Fibroblast of lung (primary cell): ENCODE measurements at places on chromosomes 4 and X. TPM values are rescaled to one million over a fixed set of nuclear protein-coding genes. Genes with fewer than 3 reads are reported as not detected.

DNA sequence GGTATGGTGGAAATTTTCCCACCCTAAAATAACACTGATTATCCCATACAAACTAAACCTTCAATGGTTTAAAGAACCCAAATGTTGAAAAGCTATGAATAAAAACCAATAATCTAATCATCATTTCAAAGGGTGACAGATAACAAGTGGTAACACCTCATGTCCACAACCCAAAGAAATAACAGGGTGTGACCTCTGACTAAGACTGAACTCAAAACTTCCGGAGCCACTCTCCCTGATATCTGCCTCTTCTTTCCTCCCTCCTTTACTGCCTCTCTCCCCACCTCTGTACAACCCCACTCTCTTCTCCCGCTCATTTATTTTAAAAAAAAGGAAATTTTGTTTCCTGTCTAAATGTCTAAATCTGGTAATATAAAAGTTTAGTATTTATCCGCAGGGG is 11.5 kb downstream of the FBXW7 start:
- H3K4me3 ChIP-seq, result no peak overlapping the region
- no peak overlapping the region for H3K27ac ChIP-seq
- DNase-seq, result no peak

- no peak overlapping the region for H3K27ac ChIP-seq
- H3K4me3 ChIP-seq, result no peak overlapping the region
- DNase-seq, result peak; percentile 58
- no peaks in the 10 kb centered on the region for H3K36me3 ChIP-seq
Measured at GRCh38 chr4:128819082-128819742, 9.7 kb downstream of the JADE1 start.

The FRAS1 gene
- 0.30 and 0.76 TPM in 2 replicates for polyA plus RNA-seq

The SHROOM2 gene
- 0.97 and 6.3 TPM in 2 replicates for polyA plus RNA-seq

- no peak overlapping the region for H3K27ac ChIP-seq
- no peaks in the 10 kb centered on the region for H3K36me3 ChIP-seq
- no peak for DNase-seq
- H3K4me1 ChIP-seq, result no peaks in the 10 kb centered on the region
- no peaks in the 10 kb centered on the region for H3K27me3 ChIP-seq
- H3K4me3 ChIP-seq, result no peak overlapping the region
Measured at GRCh38 chrX:110512341-110512740, 153.7 kb downstream of the RTL9 start.

DNA sequence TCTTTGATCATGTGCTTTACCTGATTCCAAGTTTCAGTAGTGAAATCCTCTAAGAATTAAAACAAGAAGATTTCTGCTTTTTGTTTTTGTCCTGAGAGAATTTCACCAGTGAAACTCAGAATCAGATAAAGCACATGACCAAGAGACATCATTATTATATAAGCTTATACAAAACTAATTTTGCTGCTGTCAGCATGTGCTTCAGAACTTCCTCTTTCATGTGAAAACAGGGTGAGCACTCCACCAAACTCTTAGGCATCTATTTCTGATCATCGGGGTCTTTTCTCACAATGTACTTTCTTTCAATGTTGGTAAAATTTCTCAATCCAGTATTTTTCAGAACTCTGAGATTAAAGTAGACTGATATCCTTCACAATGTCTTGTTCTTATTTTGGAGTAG is 152.1 kb downstream of the SLC39A8 start:
- H3K27ac ChIP-seq, result no peak overlapping the region
- no peaks in the 10 kb centered on the region for H3K36me3 ChIP-seq
- no peaks in the 10 kb centered on the region for H3K27me3 ChIP-seq
- no peaks in the 10 kb centered on the region for H3K4me1 ChIP-seq
- no peak for DNase-seq
- H3K4me3 ChIP-seq, result no peak overlapping the region

The PLAC1 gene
- polyA plus RNA-seq, result 0.22 and 0.26 TPM in 2 replicates

The SSX4 gene
- polyA plus RNA-seq, result not detected in 2 replicates

The SSX1 gene
- polyA plus RNA-seq, result not detected in 2 replicates

GRCh38 chr4:57042711-57043169 is 64.0 kb downstream of the POLR2B start:
- peak overlapping the region; percentile 53 for H3K27ac ChIP-seq
- H3K27me3 ChIP-seq, result no peaks in the 10 kb centered on the region
- H3K4me3 ChIP-seq, result no peak overlapping the region
- no peaks in the 10 kb centered on the region for H3K36me3 ChIP-seq
- H3K4me1 ChIP-seq, result peaks cover 19% of the 10 kb centered on the region

GRCh38 chrX:47633689-47634590 is 4.2 kb upstream of the CFP start:
- no peaks in the 10 kb centered on the region for H3K4me1 ChIP-seq
- peak; percentile 40 for DNase-seq
- H3K36me3 ChIP-seq, result peaks cover 6% of the 10 kb centered on the region
- H3K27ac ChIP-seq, result no peak overlapping the region
- H3K27me3 ChIP-seq, result no peaks in the 10 kb centered on the region
- no peak overlapping the region for H3K4me3 ChIP-seq

DNA sequence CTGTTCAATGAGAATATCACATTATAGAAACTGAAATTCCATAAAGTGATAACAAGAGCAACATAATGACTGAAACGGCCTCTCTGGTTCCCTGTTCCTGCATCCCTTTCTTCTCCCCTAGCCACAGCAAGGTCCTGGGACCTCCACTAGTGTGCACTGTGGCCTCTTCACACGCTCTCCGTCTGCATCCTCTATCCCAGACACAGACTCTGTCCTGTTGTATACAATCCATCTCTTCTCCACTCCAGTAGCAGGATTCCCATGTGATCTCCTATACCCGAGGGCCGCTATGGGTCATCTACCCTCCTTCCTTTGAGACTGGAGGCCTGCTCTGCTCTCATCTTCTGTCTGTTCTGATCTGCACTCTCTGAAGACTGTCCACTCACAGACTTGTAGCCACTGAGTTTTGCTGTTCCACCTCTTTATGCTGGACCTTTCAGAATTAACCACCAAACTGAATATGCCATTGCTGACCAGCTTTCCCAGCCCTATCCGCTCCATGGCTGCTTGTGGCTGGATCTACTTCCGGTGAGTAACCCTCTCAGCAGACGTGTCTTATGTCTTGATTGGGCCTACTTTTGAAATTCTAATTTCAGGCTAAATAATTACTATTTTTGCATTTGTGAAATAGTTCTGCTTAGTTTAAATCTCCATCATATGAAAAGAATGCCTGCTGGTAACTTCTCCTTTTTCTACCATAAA is 105.1 kb upstream of the NAP1L5 start:
- H3K27ac ChIP-seq, result peak overlapping the region; percentile 10
- no peaks in the 10 kb centered on the region for H3K27me3 ChIP-seq
- no peak overlapping the region for H3K4me3 ChIP-seq
- H3K4me1 ChIP-seq, result peaks cover 2% of the 10 kb centered on the region
- DNase-seq, result no peak

The NAP1L2 gene
- polyA plus RNA-seq, result 0.87 and 0.93 TPM in 2 replicates
